ENCODE measurements at places on chromosomes 3 and 15.

- peak; percentile 11 for DNase-seq
These were observed 6.3 kb upstream of the HEXA start for GRCh38 chr15:72382146-72382545.

GRCh38 chr15:85689729-85690128, 105.0 kb downstream of the KLHL25 start:
- peak; percentile 58 for DNase-seq

DNA sequence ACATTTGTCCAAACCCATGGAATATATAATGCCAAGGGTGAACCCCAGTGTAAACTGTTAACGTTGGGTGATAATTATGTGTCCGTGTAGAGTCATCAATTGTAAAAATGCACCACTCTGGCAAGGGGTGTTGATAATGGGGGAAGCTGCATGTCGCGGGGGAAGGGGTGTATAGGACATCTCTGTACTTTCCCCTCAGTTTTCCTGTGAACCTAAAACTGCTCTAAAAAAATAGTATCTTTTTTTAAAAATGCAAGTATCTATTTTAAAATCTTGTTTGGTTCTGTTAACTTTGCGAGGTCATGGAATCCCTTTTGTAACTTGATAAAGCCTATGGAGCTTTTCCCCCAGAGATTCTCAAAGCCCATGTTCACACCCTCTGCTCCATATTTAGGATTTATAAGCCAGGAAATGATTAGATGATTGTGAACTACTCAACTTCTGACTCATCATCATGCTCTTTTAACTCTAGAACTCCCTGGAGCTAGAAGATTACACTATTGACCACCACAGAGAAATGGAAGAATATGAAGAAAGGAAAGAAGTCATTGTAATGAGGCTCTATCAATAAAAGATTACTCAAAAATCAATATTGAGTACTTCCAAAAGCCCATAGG, 56.1 kb upstream of the C3orf49 start:
- peak; percentile 44 for DNase-seq

DNA sequence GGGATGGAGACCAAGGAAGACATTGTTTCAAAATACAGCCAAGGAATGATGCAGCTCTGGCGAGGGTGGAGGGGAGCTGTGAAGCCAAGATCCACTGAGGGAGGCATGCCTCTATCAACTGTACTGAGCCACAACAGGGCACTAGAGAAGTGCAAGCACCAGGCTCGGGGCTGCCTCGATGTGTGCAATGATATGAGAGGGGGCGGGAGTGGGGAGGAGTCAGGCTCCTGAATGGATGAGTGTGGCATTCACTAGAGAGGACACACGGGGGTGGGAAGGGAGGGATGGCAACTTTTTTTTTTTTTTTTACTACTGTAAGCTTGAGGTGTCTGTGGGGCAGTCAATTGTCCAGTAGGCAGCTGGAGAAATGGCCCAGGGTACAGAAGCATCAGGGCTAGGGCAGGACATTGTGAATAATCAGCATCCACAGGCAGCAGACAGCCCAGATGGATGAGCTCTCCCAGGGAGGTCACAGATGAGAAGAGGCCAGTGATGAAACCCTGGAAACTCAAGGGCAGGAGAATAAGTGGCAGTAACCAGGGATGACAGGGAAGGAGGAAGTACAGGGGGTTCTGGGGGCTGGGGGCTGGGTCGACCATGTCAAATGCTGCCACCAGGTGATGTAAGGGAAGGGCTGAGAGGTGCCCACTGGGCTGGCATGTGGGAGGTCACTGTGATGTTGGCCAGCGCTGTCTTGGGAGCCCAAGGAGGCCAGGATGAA, 5.9 kb downstream of the STOML1 start:
- no peak for DNase-seq

DNA sequence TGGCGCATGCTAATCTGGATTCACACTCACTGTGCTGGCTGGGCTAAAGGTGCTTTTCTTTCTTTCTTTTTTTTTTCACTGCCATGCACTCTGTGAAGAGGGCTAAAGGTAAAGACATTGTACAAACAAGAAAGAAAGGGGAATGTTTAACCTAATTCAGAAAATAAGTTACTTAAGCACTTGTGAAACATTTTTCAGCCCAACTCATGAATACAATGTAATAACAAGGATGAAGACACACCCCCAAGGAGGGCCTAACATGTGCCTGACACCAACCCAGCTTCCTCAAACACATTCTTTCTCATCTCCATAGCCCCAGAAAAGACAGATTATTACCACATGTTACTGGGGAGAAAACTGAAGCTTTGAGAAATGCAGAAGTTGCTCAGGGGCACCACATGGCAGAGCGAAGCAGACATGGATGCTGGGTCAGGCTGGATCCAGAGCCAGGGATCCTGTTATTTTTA, 5.7 kb downstream of the STIMATE start:
- peak; percentile 88 for DNase-seq

- no peak for DNase-seq
These were observed 54.8 kb downstream of the ZBTB38 start for GRCh38 chr3:141422961-141423582.

GRCh38 chr3:177058648-177059047, 138.6 kb downstream of the TBL1XR1 start:
- DNase-seq, result no peak

DNA sequence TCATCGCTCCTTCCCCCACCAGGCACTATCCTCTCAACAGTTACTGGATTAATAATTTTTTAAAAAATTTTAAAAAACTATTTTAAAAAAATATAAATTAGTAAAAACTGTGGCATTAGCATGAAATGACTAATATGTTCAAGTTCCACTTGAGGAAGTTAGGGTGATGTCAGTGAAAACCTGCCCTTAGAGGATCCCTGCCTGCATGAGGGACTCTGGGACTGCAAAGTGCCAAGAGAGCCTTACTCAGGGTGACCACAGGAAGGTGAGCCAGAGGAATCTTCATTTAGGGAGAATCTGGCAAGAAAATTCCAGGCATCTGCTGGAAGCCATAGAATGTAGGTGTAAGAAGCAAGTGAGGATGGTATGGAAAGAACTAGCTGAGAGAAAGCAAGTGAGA, 157.7 kb upstream of the BCL6 start:
- no peak for DNase-seq

Data from GM03348 (cell line).